Type B pancreatic cell (in vitro differentiated cells): ENCODE measurements at places on chromosomes 1 and 21. TPM values are rescaled to one million over a fixed set of nuclear protein-coding genes. Genes with fewer than 3 reads are reported as not detected.
A peak's percentile ranks its signal among the peaks of the same experiment; 100 is the strongest.

B4GALT2 gene
- 44.3 and 54.8 TPM in 2 replicates for total RNA-seq

MAN1C1 gene
- total RNA-seq, result 6.4 and 9.1 TPM in 2 replicates

PM20D1 gene
- total RNA-seq, result not detected in 2 replicates

ZBTB7B gene
- 38.1 and 75.9 TPM in 2 replicates for total RNA-seq

NBPF6 gene
- total RNA-seq, result not detected in 2 replicates

MRPL24 gene
- 47.4 and 58.6 TPM in 2 replicates for total RNA-seq

BATF3 gene
- 0.55 and 0.72 TPM in 2 replicates for total RNA-seq

- H3K27me3 ChIP-seq, result no peaks in the 10 kb centered on the region
- H3K36me3 ChIP-seq, result peaks cover 13% of the 10 kb centered on the region
- no peak overlapping the region for H3K27ac ChIP-seq
- H3K4me1 ChIP-seq, result peaks cover 42% of the 10 kb centered on the region
Measured at GRCh38 chr1:245201827-245202226, 47.0 kb downstream of the KIF26B start.

GRCh38 chr1:198024782-198025181 is 107.6 kb downstream of the LHX9 start:
- no peak overlapping the region for H3K27ac ChIP-seq
- DNase-seq, result no peak
- H3K36me3 ChIP-seq, result no peaks in the 10 kb centered on the region
- H3K4me1 ChIP-seq, result no peaks in the 10 kb centered on the region
- H3K4me3 ChIP-seq, result no peak overlapping the region

DNA sequence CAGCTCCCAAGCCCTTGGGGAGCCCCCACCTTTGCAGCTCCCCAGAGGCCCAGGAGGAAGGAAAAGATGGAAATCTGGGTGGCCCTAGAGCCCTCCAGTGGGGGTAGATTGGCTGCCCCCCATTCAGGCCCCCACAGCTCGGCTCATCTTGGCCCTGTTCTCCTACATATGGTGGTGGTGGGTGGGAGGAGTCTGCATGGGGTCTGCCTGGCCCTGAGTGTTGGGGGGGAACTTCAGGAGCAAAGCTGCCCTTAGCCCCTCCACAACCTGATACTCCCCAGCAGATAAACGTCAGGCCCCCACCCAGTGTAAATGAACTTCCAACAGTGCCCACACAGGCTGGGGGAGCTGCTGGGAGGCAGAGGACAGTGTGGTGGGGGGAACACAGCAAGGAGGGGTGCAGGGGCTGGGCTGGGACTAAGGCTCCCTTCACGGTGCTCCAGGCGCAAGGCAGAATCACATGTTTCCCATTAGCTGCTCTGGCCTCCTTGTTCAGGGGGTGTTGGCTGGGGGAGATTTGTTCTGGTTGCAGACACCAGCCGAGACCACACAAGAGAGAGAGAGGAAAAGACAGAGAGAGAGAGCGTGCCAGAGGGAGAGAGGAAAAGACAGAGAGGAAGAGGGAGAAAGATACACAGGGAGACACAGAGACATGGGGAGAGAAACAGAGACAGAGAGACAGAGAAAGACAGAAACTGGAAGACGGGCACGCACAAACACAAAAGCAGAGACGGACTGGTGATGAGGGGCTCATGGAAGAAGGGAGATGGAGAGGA is 42.6 kb downstream of the AHDC1 start:
- DNase-seq, result no peak
- H3K27ac ChIP-seq, result peak overlapping the region; percentile 89
- peaks cover 78% of the 10 kb centered on the region for H3K4me1 ChIP-seq
- peak overlapping the region; percentile 81 for H3K4me3 ChIP-seq
- no peaks in the 10 kb centered on the region for H3K27me3 ChIP-seq
- peaks cover 10% of the 10 kb centered on the region for H3K36me3 ChIP-seq

GRCh38 chr1:7343882-7344281 is 427.2 kb upstream of the VAMP3 start:
- no peaks in the 10 kb centered on the region for H3K4me1 ChIP-seq
- H3K27me3 ChIP-seq, result no peaks in the 10 kb centered on the region
- DNase-seq, result no peak
- no peak overlapping the region for H3K27ac ChIP-seq
- H3K4me3 ChIP-seq, result no peak overlapping the region

- no peak overlapping the region for H3K27ac ChIP-seq
- no peaks in the 10 kb centered on the region for H3K27me3 ChIP-seq
- peaks cover 11% of the 10 kb centered on the region for H3K4me1 ChIP-seq
- DNase-seq, result no peak
Measured at GRCh38 chr1:95089650-95090287, 17.0 kb upstream of the ALG14 start.
